ENCODE measurements at places on chromosomes 5 and 9.

DNA sequence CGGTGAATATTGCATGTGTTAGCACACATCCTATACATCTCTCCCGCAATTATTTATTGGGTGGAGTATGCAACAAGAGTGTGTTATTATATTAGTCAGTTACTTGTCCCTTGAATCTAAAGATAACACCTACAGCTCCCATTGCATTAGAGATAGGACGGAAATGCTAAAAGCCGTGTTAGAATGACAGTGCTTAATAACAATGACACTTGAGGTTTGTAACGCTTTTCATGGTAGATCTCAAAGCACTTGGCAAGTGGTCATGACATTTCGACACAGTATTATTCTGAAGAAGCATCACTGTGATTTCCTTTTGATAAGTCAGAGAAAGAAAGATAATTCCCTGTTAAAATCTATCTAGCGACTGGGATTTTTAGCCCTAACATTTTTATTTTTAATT lies 33.4 kb upstream of the TRIO start:
- DNase-seq, result no peak

- DNase-seq, result no peak
These were observed 30.9 kb upstream of the LPAR1 start for GRCh38 chr9:111069183-111069582.

GRCh38 chr5:150103678-150104549 lies 17.6 kb upstream of the CSF1R start:
- DNase-seq, result no peak

- no peak for DNase-seq
These were observed 8.8 kb upstream of the PRDM6 start for GRCh38 chr5:123080215-123080614.

DNA sequence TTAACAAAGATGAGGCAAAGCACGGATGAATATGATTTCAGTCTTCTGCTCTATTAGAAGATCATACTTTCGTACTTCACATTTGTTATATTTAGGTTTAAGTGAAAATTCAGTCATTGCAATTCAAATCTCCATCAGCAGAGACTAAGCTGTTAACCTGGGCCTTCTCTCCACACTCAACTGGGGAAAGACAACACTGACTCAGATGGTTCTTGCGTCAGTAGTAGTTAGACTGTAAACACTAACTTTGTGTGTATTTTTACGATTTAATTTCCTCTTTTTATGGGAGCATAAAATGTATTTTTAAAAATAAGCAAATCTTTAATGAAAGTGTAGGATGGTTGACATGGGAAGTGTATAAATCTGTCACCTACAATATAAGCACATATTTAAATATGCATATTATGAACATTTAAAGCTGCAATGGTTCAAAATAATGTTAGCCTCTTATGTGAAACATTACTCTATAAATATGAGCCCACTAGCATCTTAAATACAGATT lies 42.7 kb upstream of the ZNF608 start:
- no peak for DNase-seq

GRCh38 chr5:78569441-78569840 lies 79.1 kb downstream of the LHFPL2 start:
- no peak for DNase-seq

DNA sequence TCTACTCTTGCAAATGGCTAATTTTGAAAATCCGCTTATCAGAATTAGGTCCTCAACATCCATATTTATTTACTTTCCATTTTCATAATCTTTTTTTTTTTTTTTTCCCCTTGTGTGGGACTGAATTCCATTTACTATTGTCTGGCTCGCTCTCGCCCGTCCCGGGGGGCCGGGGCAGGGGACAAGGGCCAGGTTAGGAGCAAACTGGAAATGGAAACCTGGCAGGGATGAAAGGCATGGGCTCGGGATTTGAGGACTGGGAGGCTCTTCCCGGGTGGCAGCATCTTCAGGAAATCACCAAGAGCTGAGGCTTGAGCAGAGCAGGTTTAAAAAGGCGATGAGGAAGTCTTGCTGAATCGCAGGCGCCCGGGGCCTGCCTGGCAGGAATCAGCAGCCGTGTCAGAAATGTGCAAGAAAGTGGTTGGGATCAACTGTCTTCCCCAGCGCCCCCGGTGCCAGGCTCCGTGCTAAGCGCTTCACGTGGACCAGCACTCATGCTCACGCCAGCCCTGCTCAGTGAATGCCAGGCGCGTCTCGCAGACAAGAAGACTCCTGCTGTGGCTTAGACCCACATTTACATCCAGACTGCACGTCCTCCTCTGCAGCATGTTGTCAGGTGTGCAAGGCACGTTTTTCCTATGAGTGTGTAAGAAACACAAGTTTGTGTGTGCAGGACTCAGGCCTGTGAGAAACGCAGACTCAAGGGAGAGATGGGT lies 66.3 kb upstream of the UNC5A start:
- no peak for DNase-seq

DNA sequence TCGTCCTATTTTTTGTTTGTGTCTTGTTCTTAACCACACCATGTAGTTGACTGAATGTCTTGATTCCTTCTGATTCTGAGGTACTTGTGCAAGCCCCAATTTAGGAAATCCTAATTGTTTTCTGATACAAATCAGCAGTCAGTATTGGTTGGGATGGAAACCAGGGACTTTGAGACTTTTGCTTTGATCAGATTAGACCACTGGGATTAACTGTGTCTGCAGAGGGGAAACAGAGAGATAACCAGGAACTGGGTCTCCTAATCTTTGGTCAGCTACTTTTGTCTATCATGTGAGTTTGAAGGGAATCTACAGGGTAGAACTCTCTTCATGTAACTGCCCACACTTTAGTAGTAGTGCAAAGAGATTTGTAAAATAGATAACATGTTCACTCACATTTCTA lies 173.8 kb upstream of the POC5 start:
- no peak for DNase-seq

- DNase-seq, result no peak
These were observed 17.7 kb downstream of the SLC25A48 start for GRCh38 chr5:135851915-135852845.

- DNase-seq, result no peak
These were observed 255.5 kb downstream of the ARRDC3 start for GRCh38 chr5:91127456-91128081.

DNA sequence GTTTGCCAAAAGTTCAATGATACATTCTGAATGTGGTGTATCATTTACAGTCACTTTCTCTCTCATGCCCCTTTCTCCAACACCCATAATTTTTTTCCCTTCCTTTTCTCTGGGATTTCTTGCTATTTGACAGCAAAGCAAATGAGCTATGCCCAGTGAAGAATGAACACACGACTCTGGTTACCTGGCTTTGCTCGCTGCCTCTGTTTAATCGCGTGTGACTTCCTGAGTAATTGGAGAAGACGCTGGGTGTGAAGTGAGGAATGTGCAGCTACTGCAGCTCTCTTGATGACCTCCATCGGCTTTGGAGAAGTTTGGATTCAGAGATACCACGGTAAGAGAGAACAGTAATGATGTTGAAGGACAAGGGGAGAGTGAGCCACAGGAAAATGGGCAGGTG lies 651.8 kb downstream of the KIF4B start:
- no peak for DNase-seq

DNA sequence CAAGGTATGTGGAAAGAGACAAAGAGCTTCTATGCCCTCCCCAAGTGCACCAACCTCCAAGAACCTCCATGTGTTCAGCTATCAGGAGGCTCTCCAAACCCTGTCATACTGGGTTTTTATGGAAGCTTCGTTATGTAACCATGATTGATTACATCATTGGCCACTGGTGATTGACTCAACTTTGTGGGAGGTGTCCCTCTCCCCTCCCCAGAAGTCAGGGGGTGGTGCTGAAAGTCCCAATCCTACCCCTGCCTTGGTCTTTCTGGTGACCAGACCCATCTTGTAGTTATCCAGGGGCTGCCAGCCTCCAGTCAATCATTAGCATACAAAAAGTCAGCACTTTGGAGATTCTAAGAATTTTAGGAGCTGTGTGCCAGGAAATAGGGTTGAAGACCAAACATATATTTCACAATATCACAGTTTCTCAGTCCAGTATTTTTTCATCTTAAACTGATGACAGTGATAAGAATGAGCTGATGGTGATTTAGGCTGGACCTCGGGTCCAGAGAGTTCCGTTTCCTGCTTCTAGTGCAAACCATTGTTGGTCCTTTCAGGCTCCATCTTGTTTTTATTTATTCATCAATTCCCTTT lies 27.3 kb upstream of the FANCC start:
- no peak for DNase-seq

DNA sequence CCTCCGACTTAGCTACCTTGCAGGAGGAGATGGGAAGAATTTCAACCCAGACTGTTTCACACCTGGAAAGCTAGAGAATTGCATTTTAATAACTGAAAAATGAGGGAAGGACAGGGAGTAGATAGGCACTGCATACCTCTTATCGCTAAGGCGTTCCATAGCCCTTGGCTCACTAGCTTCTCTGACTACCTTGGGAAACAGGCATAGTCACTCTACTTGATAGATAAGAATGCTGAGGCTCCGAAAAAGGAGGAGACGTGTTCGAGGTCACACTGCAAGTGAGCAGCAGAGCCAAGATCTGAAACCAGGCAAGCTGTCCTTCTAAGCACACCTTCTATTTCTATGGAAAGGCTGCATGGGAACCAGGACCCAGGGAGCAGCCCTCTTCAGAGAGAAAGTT lies 168.9 kb downstream of the CRB2 start:
- no peak for DNase-seq

DNA sequence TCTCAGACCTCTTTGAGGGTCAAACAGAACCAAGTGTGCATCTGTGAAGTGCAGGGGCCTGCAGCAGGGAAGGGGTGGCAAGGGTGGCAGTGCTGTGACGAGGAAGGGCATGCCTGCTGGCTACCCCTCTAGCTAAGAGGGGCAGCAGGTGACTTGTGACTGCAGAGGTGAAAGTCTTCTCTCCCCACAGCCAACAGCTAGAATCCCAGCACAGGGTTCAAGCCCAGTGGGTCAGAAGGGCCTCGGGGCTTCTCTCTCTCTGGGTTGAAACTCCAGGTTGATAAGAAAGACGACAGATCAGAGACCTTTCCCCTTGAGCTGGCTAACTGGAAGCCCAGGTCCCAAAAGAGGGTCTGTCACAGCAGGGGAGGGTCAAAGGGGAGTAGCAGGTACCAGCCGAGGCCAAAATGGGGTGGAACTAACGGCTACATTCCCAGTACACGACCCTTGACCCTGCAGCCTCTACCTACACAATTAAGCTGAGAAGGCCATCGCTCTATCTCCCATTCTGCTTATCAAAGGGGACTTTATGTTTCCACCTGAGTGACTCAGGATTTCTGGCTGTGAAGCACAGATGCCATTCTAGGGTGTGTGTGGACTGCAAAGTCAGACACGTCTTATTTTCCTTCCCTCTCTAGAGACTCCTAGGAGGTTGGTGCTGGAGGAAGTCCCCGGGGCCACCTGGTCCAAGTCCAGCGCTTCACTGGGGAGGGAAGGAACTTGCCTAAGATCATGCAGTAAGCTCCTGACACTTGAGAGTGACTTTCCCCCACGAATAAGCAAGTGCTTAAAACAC lies 14.6 kb downstream of the ANKS6 start:
- no peak for DNase-seq

DNA sequence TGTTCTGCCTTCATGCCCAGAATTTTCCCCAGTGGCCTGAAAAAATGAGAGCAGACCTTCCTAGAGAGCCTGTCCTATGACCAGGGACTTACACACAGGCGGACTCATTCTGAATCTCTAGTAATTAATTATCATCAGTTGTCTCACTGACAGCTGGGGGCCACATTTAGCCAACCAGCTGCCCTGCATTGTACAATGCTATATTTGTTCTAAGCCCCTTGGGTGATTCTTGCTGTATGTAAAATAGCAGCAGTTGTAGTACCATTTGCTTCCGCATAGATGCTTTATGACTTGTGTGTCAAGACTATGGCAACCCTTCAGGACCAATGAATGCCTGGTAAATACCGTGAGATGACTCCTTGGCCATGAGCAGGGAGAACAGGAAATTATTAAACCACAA lies 415.4 kb upstream of the SEMA6A start:
- no peak for DNase-seq

GRCh38 chr5:138978080-138978479 lies 102.9 kb upstream of the LRRTM2 start:
- DNase-seq, result no peak

DNA sequence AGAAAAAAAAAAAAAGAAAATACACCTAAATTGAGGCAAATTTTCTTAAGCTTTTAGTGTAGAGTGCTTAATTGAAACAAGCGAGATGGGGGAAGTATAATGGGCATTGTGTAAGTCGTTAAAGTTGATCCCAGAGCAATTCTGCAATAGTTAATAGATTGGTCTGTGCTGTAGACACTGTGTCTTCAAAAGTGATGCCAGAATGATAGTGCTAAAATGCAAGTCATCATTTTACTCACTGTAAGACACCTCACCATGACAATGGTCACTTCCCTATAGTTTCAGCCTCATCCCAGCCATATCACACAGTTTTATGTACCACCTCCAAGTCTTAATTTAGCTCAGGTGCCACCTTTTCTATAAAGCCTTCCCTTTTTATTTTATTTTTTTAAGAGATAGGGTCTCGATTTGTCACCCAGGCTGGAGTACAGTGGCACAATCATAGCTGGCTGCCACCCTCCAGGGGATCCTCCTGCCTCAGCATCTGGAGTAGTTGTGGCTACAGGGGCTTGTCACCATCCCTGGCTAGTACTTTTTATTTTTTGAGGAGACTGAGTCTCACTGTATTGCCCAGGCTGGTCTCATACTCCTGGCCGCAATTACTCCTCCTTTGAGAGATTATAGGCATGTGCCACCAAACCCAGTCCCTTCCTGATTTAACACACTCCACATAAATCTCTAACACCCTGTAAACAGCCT lies 6.2 kb downstream of the COX7C start:
- no peak for DNase-seq

DNA sequence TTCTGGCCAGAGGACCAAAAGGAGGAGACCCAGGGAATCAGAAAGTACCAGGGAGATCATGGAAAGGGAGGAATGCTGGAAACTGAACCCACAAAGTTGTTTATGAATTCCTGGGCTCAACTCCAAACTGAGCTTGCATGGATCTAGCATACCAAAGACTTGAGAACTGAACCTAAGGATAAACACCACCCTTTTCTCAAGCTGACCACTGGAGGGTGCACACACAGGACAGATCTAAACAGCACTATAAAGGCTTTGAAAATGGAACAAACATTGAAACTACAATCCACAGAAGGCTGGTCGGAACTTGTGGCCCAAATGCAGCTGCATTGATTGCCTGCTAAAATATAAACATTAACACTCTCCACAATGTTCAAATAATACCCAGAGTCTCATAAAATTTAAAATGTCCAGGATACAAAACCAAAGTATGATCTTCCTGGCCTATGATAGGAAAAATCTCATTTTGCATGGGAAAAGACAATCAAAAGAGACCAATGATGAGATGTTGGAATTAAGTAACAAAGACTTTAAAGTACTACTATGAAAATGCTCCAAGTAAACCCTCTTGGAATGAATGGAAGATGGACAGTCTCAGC lies 15.6 kb upstream of the IRF1 start:
- DNase-seq, result no peak

All from stimulated activated CD4-positive, alpha-beta T cell treated with anti-CD3 and anti-CD28 coated beads, Interleukin-4, amount 100 ng/mL, for 24 hours (primary cell).